ENCODE measurements at places on chromosomes 3 and 15.
A peak's percentile ranks its signal among the peaks of the same experiment; 100 is the strongest.

DNA sequence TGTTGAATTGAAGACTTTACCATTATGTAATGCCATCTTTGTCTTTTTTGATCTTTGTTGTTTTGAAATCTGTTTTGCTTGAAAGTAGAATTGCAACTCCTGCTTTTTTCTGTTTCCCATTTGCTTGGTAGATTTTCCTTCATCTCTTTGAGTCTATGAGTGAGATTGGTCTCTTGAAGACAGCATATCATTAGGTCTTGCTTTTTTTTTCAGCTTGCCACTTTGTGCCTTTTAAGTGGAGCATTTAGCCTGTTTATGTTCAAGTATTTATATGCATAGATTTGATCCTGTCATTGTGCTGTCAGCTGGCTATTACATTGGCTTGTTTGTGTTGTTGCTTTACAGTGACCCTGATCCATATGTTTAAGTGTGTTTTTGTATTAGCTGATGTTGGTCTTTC, 131.8 kb downstream of the ZIC1 start:
- DNase-seq = no peak

DNA sequence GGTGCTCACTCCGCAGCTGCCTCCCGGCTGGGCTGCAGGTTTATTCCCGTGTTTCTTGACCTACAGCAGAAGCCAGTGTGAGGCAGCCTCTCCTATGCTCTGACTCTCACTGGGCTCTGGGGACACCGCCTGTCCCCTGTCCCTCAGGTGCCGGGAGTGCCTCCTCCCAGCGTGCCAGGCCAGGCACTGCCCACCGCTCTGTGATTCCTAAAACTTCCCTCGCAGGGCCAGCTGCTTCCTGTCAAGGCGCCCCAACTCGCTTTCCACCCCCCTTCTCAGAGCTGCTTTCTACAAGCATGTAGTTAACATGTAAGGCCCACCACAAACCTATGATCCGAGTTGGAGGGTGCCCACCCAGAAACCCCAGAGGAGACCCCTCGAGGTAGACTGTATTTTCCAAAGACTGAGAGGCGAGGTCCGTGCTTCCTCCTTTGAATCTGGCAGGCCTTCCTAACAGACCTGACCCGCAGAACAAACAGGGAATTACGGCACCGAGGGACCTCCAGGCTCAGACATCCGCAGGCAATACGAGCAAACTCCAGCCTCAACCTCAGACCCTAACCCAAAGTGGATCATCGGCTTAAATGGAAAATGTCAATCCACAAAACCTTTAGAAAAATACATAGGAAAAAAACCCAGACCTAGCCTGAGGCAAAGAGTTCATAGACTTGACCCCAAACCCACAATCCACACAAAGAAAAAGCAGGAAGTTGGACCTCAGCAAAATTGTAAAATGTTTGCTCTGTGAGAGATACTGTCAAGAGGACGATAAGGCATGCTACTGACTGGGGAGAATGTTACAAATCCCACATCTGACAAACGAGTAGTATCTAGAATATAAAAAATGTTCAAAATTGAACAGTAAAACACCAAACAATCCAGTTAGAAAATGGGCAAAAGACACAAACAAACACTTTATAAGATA, 121.3 kb upstream of the IQSEC1 start:
- DNase-seq = no peak

- no peak for DNase-seq
Observed at GRCh38 chr15:20345401-20345958, 196.1 kb downstream of the GOLGA6L6 start.

DNA sequence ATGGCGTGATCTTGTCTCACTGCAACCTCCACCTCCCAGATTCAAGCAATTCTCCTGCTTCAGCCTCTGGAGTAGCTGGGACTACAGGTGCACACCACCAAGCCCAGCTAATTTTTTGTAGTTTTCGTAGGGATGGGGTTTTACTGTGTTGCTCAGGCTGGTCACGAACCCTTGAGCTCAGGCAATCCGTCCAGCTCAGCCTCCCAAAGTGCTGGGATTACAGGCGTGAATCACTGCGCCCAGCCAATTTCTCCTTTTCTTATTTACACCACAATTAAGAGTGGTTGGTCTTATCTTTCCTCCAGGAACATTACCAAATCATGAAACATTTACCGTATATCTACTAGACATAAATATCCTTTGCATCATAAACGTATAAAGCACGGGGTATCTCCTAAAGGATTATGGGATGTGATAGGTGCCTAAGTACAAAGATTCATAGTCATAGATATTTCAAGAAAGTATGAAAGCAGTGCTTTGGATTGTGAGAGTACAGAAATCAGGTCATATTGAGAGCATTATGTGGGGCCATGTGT, 194.5 kb downstream of the RBMS3 start:
- DNase-seq = no peak

DNA sequence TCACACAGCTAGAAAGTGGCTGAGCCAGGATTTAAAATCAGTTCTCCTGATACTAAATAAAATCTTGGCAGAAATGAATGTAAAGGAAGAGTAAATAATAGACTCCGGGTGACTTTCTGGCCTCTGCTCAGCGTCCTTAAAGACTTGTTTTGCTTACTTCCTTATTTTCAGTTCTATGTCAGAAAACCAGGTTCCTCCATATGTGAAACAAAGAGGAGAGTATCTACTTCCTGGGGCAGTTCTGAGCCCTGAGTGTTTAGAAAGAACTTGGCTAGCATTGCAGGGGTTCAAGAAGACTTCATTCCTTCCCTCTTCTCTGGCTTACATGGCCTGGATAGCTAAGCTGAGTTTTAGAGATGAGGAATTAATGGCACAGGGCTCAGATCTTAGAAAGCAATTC, 222.8 kb upstream of the TLE3 start:
- DNase-seq = no peak

DNA sequence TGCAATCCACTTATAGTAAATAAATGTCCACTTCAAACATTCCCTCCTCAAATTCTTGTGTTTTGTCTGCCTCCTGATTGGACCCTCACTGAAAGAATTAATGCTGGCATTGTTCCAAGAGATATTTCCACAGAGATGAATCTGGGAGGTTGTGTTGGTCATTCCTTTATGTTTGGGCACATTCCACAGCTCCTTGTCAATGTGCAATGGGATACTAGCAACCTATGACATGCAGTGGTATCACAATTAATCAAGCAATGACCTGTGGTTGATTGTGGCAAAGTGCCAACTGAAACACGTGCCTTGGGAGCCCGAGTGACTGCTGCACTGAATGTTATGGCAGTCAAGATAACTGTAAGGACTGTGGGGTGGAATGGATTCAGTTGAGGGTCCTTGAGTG, 55.0 kb upstream of the SNRPN start:
- peak; percentile 0 for DNase-seq

- peak; percentile 76 for DNase-seq
Observed at GRCh38 chr3:141486746-141487520, at the start of gene RASA2. RASA2 (plus strand) TSS chr3:141487027; CDS start chr3:141487084, 57 bp downstream.

GRCh38 chr15:66803182-66803729, 101.2 kb downstream of the SMAD6 start:
- peak; percentile 10 for DNase-seq

DNA sequence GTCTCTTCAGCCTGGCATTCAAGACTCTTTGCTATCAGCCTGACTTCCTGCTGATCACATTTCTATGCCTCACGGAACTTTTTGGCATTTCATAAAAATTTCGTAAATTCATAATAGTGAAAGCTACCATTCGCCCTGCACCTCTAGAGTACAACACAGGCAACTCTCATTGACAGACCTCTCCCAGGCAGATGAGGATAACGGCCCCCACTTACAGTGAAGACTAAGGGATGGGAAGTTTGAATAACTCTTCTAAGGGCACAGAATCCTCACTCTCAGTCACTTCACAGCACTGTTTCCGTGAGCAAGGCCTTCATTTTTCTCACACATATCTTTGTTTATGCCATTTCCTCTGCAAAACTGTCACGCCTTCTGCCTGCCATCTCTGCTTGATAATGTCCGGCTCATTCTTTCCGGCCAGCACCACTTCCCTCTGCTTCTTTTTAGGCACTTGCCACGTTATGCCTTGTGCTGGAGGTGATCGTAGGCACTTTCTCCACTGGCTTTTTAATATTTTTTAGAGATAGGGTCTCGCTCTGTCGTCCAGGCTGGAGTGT, 224.1 kb upstream of the HES1 start:
- DNase-seq = no peak

- DNase-seq = no peak
Observed at GRCh38 chr3:195254454-195255175, 16.3 kb downstream of the XXYLT1 start.

DNA sequence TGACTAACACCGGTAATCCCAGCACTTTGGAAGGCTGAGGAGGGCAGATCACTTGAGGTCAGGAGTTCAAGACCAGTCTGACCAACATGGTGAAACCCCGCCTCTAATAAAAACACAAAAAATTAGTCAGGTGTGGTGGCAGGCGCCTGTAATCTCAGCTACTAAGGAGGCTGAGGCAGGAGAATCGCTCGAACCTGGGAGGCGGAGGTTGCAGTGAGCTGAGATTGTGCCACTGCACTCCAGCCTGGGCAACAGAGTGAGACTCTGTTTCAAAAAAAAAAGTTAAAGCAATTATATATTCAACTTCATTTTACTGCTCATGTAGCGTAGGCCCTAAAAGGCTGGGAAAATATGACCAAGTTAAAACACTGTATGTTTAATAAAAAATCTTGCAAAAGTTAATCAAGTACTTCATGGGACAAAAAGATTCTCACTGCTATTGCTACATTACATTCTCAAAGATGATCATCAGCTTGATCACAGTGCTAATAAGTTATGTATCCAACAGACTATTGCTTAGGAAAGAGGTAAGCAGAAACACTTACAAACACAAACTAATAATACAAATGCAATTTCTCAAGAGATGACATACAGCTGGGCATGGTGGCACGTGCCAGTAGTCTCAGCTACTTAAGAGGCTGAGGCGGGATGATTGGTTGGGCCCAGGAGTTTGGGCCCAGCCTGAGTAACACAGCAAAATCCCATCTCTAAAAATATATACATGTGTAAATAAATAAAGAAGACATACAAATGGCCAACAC, 2.7 kb downstream of the COPS2 start:
- no peak for DNase-seq

- no peak for DNase-seq
Observed at GRCh38 chr3:125381743-125382142, 6.6 kb upstream of the ZNF148 start.

GRCh38 chr15:75454471-75455378, 3.2 kb upstream of the SIN3A start:
- no peak for DNase-seq

DNA sequence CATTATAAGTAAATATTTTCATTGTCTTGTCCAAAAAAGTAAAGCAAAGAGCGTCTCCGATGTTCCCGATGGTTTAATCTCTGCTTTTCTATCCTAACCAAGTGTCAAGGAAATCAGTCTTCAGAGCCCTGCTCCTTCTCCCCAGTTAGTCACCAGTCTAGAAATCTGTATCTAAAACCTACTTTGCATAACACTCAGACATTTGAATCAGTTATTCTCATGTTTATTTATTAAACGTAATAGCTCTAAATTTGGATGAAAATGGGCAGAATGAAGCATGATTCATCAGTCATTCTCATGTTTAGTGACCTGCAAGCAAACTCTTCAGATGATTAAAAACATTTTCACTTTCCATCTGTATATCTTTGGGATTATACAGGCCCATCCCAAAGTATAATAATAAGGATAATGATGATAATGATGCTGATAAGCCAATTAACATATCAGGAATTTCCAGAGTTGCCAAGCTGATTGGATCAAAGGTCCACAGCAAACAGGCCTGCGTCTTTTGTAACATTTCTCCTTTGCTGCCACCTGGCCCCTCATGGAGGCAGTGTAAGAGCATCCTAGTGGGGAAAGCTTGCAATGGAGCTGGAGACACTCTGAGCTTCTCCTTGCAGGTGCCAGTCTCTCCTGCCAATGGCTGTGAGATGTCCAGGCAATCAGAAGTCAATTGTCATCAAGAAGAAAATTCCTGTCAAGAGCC, 273.9 kb downstream of the IGSF11 start:
- peak; percentile 96 for DNase-seq

- DNase-seq = no peak
Observed at GRCh38 chr3:78313332-78313731, 1273.4 kb downstream of the ROBO2 start.

- no peak for DNase-seq
Observed at GRCh38 chr15:44861439-44861910, 95.0 kb upstream of the TERB2 start.

DNA sequence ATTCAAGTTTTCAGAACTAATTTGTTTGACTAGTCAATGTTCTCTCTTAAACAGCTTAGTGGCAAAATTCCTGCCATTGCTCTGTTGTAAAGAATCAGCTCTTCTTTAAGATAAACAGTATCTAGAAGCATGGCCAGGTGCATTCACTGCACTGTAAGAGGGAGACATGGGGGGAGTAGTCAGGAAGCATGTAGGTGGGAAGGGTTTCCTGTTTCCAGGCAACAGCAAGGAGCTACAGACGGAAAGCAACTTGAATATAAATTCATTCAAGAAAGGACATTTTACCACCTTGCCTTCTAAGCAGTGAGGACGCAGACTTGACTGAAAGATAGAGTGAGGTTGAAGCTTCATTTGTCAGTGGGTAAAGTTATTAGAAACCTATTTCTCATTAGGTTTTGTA, 55.3 kb downstream of the BBX start:
- no peak for DNase-seq

- DNase-seq = no peak
Observed at GRCh38 chr3:58874795-58875194, 175.0 kb downstream of the CFAP20DC start.

DNA sequence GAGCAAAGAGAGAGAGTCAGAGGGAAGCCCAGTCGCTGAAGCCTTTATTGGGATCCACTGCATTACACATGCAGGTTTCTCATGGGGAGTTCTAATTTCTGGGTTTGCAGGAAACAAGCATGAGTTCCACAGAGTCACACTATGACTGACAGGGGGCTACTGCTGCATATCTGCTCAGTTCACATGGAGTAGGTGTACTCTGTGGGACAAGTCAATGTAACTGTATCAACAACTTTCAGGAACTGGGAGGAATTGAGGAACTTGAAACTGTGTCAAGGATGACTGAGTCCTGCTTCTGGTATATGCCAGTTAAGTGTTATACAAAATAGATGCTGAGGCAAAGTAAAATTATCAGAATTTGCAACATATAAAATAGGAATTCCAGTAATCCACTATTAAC, 110.8 kb downstream of the NPAP1 start:
- no peak for DNase-seq

DNA sequence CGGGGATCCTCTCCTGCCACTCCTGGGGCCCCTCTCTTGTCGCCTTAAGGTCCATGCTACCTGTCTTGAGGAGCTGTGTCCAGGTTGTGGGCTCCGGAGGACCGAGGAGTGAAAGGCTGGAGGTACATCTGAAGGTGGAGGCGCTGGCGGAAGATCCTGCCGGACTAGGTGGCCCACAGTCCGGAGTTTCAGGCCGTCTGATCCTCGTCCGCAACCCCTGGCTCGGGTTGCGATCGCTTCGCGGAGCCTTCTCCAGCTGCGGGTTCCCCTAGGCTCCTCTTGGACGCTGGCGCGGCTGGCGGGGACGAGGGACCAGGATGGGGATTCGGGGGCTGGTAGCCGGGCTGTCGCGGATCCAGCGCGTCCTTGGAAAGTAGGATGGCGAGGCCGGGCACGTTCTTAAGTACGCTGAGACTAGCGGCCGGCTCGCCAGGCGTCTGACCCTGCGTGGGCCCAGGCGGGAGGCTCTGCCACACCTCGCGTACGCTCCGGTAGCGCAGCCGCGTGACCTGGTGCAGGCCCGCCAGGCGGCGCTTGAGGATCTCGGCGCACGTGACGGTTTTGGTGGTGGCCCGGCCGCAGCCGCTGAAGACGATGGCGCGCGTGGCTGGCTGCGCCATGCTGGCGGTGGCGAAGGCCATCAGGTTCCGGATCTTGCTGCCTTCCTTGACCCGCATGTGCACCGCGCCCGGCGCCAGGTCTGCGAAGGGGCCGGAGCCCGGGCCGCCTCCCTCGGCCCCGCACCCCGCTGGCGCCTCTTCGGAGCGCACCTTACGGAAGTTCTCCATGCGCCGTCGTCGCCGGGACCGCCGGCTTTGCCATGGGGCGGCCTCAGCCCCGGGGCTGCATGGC, 550 bp downstream of the RPP25 start:
- DNase-seq = peak; percentile 13
